ENCODE measurements at places on chromosomes 6 and 20. TPM values are rescaled to one million over a fixed set of nuclear protein-coding genes. Genes with fewer than 3 reads are reported as not detected.

The TGM3 gene
- not detected for total RNA-seq

The BAG2 gene
- total RNA-seq = 24.2 TPM

The RBM24 gene
- 2.6 TPM for total RNA-seq

The TSPYL4 gene
- 2.3 TPM for total RNA-seq

The TNNC2 gene
- total RNA-seq = not detected

The MYLK4 gene
- total RNA-seq = 1.3 TPM

The NKX2-4 gene
- not detected for total RNA-seq

The TCP11 gene
- total RNA-seq = not detected

The OXT gene
- total RNA-seq = not detected

The RPN2 gene
- 94.4 TPM for total RNA-seq

The CST5 gene
- total RNA-seq = not detected

The FAM209B gene
- not detected for total RNA-seq

The BTN1A1 gene
- total RNA-seq = not detected

The SLC17A3 gene
- total RNA-seq = not detected

The RAB23 gene
- total RNA-seq = 51.3 TPM

The TNF gene
- not detected for total RNA-seq

The CDH4 gene
- not detected for total RNA-seq

The OR2J2 gene
- not detected for total RNA-seq

The CD24 gene
- 854 TPM for total RNA-seq

The SULF2 gene
- 106 TPM for total RNA-seq

The PSMF1 gene
- total RNA-seq = 49.6 TPM

The LY6G5B gene
- 2.7 TPM for total RNA-seq

The PACSIN1 gene
- 2.2 TPM for total RNA-seq

The CCN6 gene
- not detected for total RNA-seq

The PPP1R14C gene
- total RNA-seq = not detected

The L3MBTL3 gene
- total RNA-seq = 51.9 TPM

The GSTA2 gene
- total RNA-seq = 6.8 TPM

The ZSCAN9 gene
- total RNA-seq = 22.6 TPM

The THBD gene
- total RNA-seq = 68.7 TPM

The OPN5 gene
- total RNA-seq = not detected

The OR2B6 gene
- not detected for total RNA-seq

The MYCT1 gene
- 18.5 TPM for total RNA-seq

The ELOVL4 gene
- total RNA-seq = 2.3 TPM

The PPP1R11 gene
- total RNA-seq = 56.1 TPM

The HLA-DQB1 gene
- total RNA-seq = not detected

The VWA7 gene
- 18.3 TPM for total RNA-seq

The APCDD1L gene
- 1.4 TPM for total RNA-seq

The PPP1R16B gene
- 18.7 TPM for total RNA-seq

The CDSN gene
- total RNA-seq = not detected

The FAM162B gene
- not detected for total RNA-seq

The RAET1L gene
- total RNA-seq = not detected

The SCRT2 gene
- not detected for total RNA-seq

The EMILIN3 gene
- 3.1 TPM for total RNA-seq

The NKAIN2 gene
- total RNA-seq = not detected

The SPATA25 gene
- 13.9 TPM for total RNA-seq

The SGK2 gene
- total RNA-seq = 54.9 TPM
